ENCODE measurements at places on chromosomes 12 and 14.

GRCh38 chr14:105938959-105939358 lies 412.6 kb downstream of the TMEM121 start:
- DNase-seq, result no peak

- no peak for DNase-seq
Measured at GRCh38 chr12:108296945-108297344, 42.2 kb downstream of the CMKLR1 start.

GRCh38 chr14:33430414-33431035 lies 491.8 kb downstream of the NPAS3 start:
- DNase-seq, result no peak

- no peak for DNase-seq
Measured at GRCh38 chr12:76895796-76896195, 17.0 kb upstream of the CSRP2 start.

DNA sequence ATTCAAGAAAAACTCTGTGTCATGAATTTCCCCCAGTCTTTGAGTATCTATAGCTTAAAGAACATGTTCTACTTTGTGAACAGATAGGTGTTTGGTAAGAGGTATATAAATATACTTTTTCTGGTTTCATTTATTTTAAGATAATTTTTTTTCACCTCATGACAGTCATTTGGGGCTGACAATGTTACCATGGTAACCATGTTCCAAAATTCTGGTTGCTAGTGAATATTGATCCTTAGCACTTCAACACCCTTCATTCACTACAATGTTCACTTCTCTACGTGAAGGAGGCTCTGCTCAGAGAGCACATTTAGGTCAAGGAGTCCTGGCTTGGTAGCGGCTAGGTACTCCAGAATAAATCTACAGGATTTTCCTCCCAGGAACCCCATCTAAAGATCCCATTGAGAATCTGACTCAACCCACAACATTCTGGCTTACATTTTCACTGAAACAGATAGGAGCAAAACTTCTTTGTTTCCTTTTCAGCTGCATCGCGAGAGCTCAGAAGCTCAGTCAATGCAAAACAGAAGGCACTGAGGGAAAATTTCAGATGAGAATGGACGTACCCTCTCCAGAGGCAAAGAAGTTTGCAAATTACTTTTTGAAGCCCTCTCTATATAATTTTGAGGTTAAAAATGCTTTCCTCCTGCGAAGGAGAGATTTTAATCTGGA lies 93.6 kb downstream of the ARF6 start:
- peak; percentile 38 for DNase-seq

- DNase-seq, result no peak
Measured at GRCh38 chr14:51789596-51789995, 70.8 kb upstream of the GNG2 start.

DNA sequence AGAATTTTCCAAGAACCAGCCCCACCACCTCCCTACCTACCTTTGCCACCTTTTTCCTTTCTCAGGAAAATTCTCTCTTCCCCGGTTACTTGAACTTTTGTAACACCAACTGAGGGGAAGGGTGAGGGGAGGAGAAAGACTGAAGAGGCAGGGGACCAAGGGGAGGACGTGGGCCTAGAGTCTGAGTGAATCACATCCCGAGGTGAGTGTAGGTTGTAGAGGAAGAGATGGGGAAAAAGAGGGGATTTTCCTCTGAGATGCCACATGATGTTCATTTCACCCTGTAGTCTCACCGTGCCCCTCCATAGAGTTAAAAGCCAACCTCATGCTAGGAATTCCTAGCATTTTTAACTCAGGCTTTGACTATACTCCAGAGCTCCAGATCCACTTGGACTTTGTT lies 311.8 kb downstream of the RPAP3 start:
- peak; percentile 31 for DNase-seq

GRCh38 chr12:132237772-132238487 lies 91.5 kb downstream of the GALNT9 start:
- no peak for DNase-seq

- no peak for DNase-seq
Measured at GRCh38 chr12:14479004-14479403, 88.7 kb downstream of the PLBD1 start.

All from AG10803 (cell line).